HFFc6 (cell line): ENCODE measurements at places on chromosomes 13 and 19. TPM values are rescaled to one million over a fixed set of nuclear protein-coding genes. Genes with fewer than 3 reads are reported as not detected.

- no peaks in the 10 kb centered on the region; the same call in 1 of the 2 replicates for H3K27me3 ChIP-seq
- peak overlapping the region; percentile 65 for H3K27ac ChIP-seq
- no peak for DNase-seq
- H3K36me3 ChIP-seq: peaks cover 55% of the 10 kb centered on the region
- no peaks in the 10 kb centered on the region for H3K4me1 ChIP-seq
These were observed 43.2 kb downstream of the ZNF571 start for GRCh38 chr19:37551129-37551993.

DNA sequence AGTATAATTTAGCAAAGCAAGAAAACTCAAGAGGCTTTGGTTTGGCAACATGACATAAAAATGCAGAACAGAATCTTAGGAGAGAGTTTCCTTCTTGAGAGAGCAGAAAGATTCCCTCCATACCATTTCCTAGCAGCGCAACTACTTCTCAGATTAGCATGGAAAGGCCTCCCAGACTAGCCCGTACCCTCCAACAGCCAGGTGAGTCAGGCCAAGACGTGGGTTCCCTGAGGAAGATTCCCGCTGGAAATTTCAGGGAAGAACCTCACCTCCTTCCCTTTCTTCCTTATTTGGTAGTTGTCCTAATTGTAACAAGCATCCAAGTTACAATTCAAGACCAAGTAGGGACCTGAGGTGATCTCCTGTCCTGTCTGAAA, 12.3 kb downstream of the COL4A2 start:
- peaks cover 51% of the 10 kb centered on the region for H3K36me3 ChIP-seq
- peaks cover 86% of the 10 kb centered on the region for H3K4me1 ChIP-seq
- H3K27ac ChIP-seq: peak overlapping the region; percentile 73
- H3K4me3 ChIP-seq: peak overlapping the region; percentile 63

GRCh38 chr19:16326401-16327168, 2.0 kb downstream of the KLF2 start:
- H3K4me1 ChIP-seq: peaks cover 51% of the 10 kb centered on the region
- peaks cover 42% of the 10 kb centered on the region for H3K36me3 ChIP-seq
- H3K27ac ChIP-seq: peak overlapping the region; percentile 83
- peak overlapping the region; percentile 94 for H3K4me3 ChIP-seq
- DNase-seq: no peak

DNA sequence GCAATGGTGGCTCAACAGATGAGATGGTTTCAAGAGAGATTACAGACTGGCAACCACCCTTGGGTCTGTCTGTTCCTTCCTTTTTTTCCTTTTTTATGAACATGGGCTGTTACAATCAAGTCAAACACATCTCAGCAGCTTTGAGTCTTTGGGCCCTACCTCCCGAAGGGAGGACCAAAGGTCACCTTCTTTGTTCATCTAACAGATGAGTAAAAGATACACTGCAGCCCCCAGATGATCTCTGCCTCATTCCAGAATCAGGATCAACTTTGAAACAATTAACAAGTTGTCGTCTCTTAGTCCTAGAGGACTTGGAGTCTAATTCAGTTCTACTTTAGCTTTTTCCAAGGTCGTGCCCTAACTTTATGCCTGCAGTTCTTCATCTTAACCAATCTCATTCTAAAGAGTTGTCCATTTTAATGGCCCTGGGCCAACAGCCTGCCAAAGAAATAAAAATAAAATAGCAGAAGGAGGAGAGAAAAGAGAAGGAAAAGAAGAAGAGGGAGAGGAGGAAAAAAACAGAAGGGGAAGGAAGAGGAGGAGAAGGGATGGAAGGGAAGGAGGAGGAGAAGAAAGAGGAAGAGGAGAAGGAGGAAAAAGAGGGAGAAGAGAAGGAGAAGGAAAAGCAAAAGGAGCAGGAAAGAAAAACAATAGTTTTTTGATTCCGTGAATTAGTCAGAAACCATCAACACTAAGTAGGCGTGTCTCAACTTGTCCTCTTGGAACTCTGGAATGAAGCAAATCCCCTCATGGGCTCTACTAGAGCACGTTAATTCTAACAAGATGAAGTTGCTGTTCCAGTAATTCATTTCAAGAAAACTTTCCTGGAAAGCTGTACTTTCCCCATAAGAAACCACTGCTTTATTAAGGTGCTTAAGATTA, 281.2 kb downstream of the FOXO1 start:
- peaks cover 24% of the 10 kb centered on the region for H3K4me1 ChIP-seq
- no peak for DNase-seq
- H3K27me3 ChIP-seq: peaks cover 5% of the 10 kb centered on the region; the same call in 1 of the 2 replicates
- H3K4me3 ChIP-seq: no peak overlapping the region

GRCh38 chr19:15812060-15812722, 3.3 kb downstream of the OR10H1 start:
- DNase-seq: no peak
- H3K27me3 ChIP-seq: no peaks in the 10 kb centered on the region; the same call in 1 of the 2 replicates
- H3K27ac ChIP-seq: no peak overlapping the region
- H3K4me3 ChIP-seq: no peak overlapping the region

DNA sequence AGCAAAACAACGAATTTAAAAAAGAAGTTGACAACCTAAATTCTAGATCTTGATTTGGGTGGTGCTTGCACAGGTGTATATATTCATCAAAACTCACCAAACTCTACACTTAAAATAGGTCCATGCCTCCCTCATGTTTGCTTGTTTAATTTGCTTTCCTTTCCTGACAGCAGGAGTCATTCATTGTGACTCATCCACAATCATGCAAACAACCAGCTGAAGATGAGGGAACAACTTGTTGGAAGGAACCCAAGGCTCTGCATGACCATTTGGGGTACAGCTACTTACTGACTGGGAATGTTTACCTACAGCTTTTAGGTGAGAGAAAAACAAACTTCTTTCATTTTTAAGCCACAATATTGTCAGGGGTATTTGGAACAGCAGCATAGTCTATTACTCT, 96.6 kb downstream of the RXFP2 start:
- peak; percentile 66 for DNase-seq
- no peaks in the 10 kb centered on the region for H3K36me3 ChIP-seq
- no peak overlapping the region for H3K4me3 ChIP-seq
- H3K27ac ChIP-seq: no peak overlapping the region

GRCh38 chr13:110421696-110422385, 114.8 kb downstream of the COL4A2 start:
- H3K4me3 ChIP-seq: no peak overlapping the region
- H3K27me3 ChIP-seq: peaks cover 2% of the 10 kb centered on the region; the same call in 1 of the 2 replicates
- no peak for DNase-seq
- peaks cover 56% of the 10 kb centered on the region for H3K4me1 ChIP-seq

DNA sequence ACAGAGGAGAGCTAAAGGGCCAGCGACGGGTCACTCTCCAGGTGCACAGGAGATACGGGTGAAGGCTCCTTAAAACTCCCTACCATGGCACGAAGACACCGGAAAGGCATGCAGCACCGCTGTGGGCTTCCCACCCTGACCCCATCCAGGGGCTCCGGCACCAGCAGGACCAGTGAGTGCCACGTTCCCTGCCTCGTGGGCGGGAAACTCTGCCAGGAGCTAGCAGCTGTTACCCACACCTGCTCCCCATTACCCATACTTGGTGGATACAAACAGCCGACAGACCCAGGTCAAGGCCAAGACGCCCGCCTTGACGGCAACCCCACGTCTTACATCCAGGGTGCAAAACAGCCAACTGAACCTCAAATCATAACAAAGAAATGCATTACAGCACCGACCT, 56.7 kb downstream of the GNG7 start:
- H3K36me3 ChIP-seq: no peaks in the 10 kb centered on the region
- peaks cover 13% of the 10 kb centered on the region for H3K27me3 ChIP-seq
- no peak for DNase-seq
- H3K4me3 ChIP-seq: no peak overlapping the region
- H3K4me1 ChIP-seq: no peaks in the 10 kb centered on the region

CACNA1A gene
- 1.3 to 13.2 TPM (median 2.4 TPM) in 3 replicates for total RNA-seq

DNA sequence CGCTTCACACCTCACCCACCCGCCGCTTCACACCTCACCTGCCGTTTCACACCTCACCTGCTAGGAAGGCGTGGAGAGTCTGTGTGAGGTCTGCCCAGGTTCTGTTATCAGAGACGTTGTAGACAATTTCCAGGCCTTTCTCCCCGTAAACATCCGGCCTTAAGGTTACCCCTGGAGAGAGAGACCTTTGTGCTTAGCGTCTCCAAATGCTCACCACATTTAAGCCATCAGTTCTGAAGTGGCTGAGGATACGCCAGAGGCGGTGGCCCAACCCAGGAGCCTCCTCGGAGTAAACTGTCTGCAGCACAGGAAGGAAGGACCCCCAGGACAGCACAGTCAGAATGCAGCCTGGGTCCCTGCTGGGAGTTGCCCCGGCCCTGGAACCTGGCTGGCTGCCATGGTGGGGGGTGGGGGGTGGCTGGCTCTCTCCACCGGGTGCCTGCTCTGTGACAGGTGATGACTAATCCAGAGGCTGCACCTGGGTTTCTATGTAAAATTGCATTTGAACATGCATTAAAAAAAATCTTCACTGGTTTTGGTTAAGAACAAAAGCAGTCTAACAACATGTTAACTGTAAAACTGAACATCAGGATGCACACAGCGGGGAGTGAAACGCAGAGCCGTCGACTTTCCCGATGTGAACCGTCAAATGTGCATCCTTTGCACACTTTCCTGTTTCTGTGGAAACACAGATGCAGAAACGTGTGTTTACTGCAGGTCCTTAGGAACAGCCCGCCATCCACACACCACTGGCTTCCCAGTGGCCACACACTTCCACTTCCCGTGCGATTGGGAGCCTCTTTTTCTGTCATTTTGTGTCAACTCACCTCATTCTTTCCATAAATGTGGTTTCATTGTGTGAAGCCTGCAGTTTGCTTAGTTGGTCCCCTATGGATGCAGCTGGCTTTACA, 4.5 kb downstream of the ATP4B start:
- H3K36me3 ChIP-seq: peaks cover 2% of the 10 kb centered on the region; the same call in 1 of the 2 replicates
- no peak for DNase-seq
- H3K27me3 ChIP-seq: peaks cover 2% of the 10 kb centered on the region
- no peaks in the 10 kb centered on the region for H3K4me1 ChIP-seq
- H3K4me3 ChIP-seq: no peak overlapping the region
- H3K27ac ChIP-seq: no peak overlapping the region
